CD8-positive, alpha-beta memory T cell (primary cell): ENCODE measurements at places on chromosomes 11 and 22.

DNA sequence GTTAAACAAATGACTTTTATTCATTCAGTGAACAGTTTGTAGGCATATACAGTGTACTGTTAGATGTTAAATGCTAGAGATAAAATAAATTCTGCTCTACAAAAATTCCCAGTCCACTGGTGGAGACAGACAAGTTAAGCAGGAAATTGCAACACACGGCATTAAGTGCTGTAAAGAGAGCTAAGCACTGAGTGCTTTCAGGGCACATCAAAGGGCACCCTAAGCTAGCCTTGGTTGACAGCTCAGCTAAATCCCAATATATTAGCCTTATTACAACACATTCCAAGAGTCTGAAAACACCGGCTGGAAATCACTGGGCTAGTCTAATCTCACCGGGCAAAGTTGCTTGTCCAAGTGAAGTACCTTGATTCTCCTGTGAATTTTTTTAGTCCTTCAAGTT lies 55.1 kb downstream of the NOX4 start:
- DNase-seq = no peak

DNA sequence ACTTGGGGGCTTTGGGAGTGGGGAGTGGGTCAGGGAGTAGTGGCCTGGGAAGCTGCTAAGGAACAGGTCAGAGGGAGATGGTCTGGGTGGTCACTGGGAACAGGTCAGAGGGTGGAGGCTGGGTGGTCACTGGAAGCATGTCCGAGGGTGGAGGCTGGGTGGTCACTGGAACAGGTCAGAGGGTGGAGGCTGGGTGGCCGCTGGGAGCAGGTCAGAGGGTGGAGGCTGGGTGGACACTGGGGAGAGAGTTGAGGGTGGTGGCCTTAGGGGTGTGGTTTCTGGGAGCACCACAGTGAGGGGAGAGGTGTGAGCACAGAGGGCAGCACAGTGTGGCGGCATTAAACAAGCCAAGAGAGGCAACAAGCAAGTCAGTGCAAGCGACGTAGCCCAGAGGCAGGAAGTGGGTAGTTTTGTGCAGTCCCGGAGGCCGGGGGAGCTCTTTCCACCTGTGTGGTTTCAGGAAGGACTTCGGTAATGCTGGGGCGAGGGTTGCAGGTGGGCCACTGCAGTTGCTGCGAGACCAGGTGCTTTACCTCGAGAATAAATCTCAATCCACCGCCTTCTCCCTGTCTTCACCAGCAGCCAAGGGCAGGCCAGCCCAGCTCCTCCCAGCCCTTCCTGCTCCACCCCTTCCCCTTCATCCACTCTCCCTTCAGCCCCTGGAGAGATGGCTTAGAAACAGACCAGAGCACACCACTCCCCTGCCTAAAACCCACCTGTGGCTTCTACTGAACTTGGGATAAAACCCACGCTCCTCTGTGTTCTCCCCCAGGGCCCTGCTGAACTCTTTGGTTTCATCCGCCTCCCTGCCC lies 3.2 kb upstream of the CACNA1I start:
- peak; percentile 62 for DNase-seq

GRCh38 chr11:106552694-106553203 lies 465.5 kb downstream of the GUCY1A2 start:
- no peak for DNase-seq

- no peak for DNase-seq
Measured at GRCh38 chr11:11660363-11660740, 38.5 kb upstream of the GALNT18 start.

DNA sequence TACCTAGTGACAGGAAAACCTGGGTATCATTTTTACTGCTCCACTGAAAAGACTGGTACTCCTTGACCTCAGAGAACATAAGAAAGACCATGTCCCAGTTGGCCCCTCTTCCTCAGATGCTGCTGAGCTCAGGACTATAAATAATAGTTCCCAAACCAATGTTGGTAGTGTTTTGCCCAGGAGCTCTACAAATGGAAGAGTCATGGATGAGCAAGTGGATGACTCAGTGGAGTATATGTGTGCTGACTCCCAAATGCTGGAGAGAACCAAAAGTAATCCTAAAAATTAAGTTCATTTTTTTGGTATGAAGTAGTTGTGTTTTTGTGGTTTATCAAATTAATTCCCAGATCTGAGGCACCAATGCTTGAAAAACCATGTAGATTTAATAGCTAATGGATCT lies 482.0 kb downstream of the KCNA4 start:
- DNase-seq = no peak

GRCh38 chr11:87193756-87194470 lies 156.2 kb downstream of the TMEM135 start:
- DNase-seq = no peak

DNA sequence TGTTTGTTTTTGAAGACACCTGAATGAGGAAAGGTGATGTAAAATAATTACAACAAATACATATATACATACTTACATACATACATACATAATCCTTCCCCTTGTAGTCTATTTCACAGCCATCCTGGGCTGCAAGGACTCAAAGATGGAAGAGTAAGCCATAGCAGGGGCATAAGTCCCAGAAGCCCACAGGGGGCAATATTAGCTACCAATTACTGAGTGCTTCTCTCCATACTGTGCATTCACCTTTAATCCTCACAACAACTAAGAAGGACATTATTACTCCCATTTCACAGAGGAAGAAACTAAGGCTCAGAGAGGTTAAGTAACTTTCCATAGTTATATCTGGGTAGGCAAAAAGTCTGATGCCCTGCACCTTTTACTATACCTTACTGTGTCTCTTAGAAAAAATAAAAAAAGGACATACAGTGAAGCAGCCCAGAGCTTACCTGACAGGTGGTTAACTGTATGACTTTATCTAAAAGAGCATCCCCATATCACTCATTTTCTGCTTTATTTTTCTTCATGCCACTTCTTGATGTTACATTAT lies 2.7 kb downstream of the SERGEF start:
- DNase-seq = peak; percentile 18

DNA sequence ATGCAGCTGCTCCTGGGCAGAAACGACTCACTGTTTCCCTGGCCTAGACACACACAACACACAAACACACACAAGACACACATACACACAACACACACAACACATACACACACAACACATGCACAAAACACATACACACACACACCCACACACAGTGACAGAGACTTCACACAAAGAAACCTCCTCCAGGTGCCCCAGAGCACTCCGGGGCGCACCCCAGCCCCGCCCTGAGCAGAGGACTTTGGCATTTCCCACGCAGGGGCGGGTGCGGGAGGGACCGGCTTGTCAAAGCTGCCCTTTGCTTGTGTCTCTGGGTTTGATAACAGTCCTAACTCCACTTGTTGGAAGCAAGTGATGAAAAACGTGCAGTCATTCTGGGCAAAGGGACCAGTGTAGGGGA lies 6.5 kb downstream of the APOBEC3A start:
- no peak for DNase-seq

- DNase-seq = no peak
Measured at GRCh38 chr11:7691759-7692350, 14.4 kb downstream of the OVCH2 start.

DNA sequence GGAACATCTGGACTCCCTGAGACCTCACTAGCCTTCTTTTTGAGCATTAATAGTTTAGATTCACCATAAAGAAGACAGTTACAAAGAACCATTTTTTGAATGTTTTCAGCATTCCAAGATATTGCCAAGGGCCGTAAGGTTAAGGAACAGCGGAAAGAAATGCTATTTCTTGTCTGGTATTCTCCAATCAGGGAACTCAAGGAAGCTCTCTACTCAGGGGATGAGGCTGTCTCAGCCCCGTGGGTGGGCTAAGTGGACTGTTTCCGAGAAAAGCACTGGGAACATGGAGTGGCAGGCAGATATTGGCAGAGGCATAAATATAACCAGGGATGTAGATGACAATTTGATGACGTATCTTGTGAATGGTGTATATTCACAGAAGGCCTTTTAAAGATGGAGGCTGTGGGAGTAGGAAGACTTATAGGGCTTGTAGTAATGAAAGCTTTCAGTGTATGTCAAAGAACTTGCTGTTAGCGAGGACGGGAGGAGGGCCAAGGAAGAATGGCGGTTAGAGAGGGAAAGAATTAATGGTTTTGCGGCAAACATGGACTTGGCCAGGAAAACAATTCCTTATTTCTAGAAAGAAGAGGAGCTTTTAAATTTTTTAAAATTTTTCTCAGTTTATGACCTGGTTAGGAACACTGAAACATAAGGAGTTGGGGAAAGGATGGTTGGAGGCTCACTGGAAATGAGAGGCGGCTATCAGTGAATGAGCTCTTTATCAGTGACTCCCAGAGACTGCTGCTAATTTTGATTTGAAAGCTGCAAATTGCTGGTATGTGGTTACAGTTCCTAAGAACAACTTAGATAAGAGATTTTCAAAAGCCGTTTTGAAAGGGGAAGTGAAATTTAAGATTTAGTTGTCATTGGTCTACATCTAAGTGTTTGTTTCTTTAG lies 64.6 kb downstream of the ST3GAL4 start:
- no peak for DNase-seq

DNA sequence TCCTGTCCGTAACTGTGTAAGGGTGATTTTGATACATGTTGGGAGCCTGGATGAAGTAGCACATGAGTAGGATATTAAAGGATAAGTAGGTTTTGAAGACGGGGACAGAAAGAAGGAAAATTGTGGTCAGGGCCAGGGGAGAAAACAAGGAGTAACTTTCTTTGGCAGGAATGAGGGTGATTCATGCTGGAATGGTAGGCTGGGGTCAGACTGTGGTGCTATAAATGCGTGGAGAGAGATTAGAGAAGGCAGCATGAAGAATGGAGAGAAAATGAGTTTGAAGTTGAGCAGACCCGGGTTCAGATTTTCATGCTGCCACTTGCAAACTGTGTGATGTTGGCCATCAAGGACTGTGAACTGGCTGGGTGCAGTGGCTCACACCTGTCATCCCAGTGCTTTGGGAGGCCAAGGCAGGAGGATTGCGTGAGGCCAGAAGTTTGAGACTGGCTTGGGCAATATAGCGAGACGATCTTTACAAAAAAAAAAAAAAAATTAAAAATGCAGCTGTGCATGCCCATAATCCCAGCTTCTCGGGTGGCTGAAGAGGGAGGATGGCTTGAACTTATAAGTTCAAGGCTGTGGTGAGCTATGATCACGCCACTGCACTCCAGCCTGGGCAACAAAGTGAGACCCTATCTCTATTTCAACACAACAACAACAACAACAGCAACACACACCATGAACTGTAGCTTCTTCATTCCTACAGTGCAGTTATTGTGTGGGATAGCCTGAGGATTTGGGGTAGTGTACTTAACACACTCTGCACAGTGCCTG lies 22.3 kb downstream of the ZBTB16 start:
- no peak for DNase-seq

DNA sequence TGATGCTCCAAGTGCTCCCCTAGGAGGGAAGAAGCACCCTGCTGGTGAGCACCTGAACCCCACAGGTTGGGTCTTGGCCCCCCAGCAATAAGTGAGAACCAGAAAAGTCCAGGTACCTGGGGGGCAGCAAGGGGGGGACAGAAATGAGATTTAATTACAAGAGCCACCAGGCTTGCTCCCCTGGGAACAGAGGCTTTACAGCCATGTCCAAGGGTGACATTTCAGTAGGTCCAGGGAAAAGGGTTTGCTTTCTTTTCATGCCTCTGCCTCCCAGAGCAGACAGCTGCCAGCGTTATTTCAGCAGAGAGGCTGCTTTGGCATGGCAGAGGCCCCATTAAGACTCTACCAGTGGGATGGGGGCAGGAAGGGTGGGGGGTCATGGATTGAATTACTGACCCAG lies 437.7 kb downstream of the BUD13 start:
- DNase-seq = no peak

DNA sequence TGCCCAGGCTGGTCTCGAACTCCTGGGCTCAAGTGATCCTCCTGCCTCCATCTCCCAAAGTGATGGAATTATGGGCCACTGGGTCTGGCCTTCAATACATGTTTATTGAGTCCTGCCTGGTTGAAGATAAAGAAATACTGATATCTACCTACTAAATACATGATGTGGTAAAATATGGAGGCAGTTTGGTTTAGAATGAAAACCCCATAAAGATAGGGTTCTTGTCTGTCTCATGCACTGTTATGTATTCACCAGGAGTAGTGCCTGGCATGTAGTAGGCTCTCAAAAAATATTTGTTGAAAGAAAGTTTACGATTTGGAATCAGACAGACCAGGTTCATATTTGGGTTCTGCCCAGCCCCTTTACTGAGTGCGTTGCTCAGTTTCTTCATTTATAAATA lies 21.1 kb downstream of the STIM1 start:
- no peak for DNase-seq

GRCh38 chr11:13287036-13287435 lies 9.4 kb downstream of the BMAL1 start:
- DNase-seq = no peak

DNA sequence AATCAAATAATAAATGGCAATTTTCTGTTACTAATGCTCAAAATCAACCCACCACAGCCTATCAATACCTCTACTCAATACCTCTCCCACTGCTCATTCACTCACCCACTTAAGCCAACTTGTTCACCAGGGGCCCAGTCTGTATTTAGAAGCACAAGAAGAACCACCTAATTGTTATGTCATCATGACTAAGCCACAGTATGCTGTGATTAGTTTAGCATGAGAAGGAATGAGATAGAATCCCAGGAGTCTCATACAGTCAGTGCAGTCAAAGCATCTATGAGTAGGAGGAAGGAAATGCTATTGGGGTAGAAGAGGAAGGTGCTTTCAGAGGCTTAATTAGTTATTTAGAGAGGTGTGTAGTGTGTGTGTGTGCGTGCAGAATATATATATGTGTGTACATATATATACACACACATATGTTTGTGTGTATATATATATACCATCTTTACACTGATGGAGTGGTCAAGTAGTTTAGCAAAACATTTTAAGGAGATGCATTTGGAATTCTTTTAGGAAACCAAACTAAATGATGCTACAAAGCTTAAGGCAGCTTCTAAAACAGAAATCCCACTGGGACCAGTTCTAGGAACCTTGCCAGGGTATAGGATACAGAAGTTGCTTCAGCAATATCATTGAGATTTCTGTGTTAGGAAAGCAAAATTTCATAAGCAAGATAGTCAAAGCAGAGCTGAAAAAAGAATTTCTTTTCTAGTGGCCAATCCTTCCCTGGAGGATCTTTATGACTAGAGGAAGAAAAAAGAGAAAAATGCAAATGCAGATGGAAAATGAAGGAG lies 27.5 kb downstream of the KCNA4 start:
- no peak for DNase-seq

DNA sequence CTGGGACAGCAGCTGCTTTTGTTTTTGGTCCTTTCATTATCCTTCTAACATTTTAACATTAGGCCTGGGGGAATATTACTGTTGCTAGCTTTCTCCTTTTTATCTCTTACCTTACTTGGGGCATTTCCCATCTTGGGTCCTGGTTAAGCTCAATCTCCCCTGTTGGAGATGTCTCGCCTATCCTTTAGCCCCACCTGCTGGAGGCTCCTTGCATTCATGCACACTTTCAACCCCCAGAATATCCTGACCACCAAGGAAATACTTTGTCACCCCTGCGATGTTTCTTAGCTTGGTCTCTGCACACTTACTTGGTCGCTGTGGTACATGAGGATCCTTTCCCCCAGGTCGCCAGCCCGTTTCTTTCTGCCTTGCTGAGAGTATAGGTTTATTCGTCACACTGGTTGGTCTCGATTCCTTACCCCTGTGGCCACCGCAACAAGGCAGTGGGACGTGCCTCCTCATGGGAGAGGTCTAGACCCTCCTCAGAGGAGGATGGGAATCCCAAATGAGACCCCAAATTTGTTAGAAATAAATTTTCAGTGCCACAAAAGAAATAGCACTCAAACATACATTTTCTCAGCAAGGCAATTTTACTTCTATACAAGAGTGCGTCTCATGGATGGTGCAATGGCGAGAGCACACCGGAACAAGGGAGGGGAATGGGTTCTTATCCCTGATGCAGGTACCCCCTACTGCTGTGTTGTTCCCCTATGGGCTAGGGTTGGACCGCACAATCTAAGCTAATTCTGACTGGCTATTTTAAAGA lies 5.4 kb upstream of the TXN2 start:
- DNase-seq = peak; percentile 43
